ENCODE measurements at places on chromosomes 1 and 21.

GRCh38 chr1:27299385-27300271 is 22.3 kb upstream of the TMEM222 start:
- peak; percentile 52 for DNase-seq

GRCh38 chr1:202017749-202018467 is 7.5 kb downstream of the ELF3 start:
- DNase-seq: peak; percentile 27

GRCh38 chr1:14466006-14466405 is 132.5 kb upstream of the KAZN start:
- no peak for DNase-seq

- peak; percentile 38 for DNase-seq
These were observed 76.5 kb downstream of the DHRS3 start for GRCh38 chr1:12541274-12542137.

DNA sequence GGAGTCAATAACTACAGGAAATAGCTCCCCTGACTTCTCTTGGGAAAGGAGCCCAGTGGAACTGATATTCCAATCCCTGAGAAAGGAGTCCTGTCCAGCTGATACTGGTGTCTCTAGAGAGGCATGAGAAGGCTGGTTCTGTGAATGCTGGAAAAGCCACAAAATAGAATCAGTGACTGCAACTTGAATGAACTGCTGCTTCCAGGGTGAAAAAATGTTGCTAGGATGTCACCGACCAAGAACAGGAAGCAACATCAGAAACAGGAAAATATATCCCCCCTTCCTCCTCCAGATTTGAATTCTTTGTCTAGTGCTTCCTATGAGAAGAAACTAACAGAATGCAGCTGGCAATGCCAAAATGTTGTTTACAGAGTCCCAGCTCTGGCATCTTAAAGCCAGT is 269.3 kb upstream of the LYPLAL1 start:
- no peak for DNase-seq

- peak; percentile 38 for DNase-seq
These were observed 184.5 kb downstream of the DHRS3 start for GRCh38 chr1:12433323-12434053.

Measured in nephron progenitor cell (in vitro differentiated cells).